ENCODE measurements at places on chromosomes 7 and 10.

GRCh38 chr10:100894033-100894432 is 18.7 kb upstream of the SLF2 start:
- DNase-seq = no peak

DNA sequence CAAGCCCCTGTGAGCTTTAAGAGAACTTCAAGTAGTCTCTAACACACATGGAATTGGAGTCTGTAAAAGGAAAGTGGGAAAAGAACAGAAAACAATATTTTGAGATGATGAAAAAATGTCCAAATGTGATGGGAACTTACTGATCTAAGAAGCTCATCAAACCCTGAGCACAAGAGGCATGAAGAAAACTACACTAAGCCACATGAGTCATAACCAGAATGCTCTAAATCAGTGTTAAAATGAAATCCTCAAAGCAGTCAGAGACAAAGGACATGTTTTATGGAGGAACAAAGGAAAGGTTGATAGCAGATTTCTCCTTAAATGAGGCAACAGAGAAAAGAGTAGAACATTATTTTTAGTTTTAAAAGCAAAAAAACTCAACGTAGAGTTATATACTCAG is 37.2 kb downstream of the ZNF33A start:
- DNase-seq = no peak

DNA sequence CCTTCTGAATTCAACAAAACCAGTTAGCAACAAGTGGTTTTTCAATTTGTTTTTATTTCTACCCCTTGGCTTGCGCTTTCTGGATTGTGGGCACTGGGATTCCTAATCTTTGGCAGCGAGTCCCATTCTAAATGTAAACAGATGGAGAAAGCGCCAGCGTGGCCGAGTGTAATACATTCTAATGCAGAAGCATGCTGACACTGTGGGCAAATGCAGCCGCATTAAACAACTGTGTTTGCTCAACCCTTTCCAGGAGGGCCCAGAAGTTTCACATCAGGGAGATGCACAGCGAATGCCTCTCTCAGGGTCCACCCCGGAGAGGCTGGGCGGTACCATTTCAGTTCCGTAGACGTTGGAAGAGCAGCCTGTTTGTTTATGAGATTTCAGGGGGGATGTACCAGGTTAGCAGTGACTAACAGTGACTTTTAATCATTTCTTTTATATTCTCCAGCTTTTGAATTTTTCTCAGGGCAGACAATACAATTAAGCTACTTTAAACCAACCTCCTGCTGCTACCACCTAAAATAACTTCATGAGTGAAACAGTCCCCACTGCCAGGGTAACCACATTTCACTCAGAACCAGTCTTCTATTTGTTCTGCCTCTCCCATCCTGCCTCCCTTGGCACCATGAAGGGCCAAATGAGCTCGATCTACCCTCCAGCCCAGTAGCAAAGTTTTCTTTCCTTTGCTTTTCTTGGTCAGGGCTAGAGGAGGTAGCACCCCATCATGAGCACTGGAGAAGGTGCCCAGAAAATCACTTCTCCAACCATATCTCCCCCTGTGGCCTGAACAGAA is 164.2 kb upstream of the ITGB1 start:
- DNase-seq = no peak

- no peak for DNase-seq
These were observed 116.7 kb downstream of the REEP3 start for GRCh38 chr10:63637901-63638327.

- no peak for DNase-seq
These were observed 193.3 kb upstream of the LYZL2 start for GRCh38 chr10:30822693-30823465.

- no peak for DNase-seq
These were observed 22.5 kb downstream of the KMT2E start for GRCh38 chr7:105036217-105037168.

GRCh38 chr7:82700741-82701140 is 257.2 kb upstream of the CACNA2D1 start:
- no peak for DNase-seq

DNA sequence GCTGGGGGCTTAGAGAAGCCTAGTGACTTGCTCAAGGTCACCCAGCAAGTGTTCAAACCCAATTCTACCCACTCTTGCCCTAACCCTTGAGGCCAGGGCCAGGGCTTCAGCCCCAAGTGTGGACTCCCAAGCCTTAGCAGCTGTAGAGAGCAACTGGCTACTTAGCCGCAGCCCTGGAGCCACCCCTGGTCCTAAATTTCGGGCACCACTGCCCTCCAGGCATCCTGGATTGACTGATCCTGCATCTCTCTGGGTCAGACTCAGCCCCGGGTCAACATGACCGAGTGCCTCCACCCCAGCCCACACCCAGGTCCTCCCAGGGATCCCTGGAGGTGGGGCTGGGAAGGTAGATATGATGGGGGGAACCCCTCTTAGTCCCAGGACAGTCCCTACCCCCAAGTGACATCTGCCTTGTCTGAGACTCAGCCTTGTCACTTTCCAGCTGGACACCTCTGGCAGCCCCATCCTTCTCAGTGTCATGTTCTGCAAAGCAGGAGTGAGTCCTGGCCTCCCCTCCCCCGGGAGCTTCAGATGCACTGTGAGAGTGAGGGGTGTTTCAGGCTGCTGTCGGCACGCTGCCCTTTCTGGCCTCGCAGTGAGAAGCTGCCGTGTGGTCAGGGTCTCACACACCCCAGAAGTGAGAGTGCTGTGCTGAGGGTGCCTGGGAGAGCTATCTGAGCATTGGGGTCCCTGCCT is 89.8 kb downstream of the ZMIZ1 start:
- no peak for DNase-seq

- DNase-seq = no peak
These were observed 310.4 kb downstream of the CTNNA3 start for GRCh38 chr10:67385566-67385965.

GRCh38 chr7:44107961-44108767 is 4.0 kb downstream of the AEBP1 start:
- no peak for DNase-seq

Measured in common myeloid progenitor, CD34-positive (primary cell).